MM.1S (cell line): ENCODE measurements at places on chromosomes 3 and 15.

DNA sequence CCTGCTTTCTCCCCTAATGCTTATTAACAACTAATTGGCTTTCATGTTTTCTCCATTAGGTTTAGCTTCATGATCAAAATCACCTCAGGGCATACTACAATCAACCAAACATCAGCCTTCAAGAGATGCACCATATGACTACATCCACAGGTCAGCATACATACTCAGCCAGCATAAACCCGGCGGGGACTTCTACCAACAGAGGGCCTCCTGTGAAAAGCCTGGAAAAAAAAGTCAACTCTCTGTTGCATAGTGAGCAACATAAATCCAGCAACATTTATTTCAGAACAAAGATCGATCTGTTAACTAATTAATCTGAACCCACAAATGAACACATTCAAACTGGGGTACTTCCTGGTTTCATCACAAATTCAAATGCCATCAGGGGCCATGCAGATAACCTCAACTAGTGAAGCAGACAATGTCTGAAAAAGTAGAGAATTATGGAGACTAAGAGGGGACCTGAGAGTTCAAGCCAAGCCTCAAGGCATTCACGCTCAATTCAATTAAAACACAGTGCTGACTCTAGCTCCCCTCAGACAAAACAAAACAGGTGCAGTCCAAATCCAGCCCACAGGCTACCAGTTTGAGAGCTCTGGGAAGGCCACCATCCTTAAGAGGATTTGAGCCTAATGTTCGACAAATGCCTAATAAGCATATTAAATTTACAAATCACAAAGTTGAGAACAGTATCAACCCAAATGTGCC is 124.5 kb downstream of the MAGI1 start:
- DNase-seq, result no peak

DNA sequence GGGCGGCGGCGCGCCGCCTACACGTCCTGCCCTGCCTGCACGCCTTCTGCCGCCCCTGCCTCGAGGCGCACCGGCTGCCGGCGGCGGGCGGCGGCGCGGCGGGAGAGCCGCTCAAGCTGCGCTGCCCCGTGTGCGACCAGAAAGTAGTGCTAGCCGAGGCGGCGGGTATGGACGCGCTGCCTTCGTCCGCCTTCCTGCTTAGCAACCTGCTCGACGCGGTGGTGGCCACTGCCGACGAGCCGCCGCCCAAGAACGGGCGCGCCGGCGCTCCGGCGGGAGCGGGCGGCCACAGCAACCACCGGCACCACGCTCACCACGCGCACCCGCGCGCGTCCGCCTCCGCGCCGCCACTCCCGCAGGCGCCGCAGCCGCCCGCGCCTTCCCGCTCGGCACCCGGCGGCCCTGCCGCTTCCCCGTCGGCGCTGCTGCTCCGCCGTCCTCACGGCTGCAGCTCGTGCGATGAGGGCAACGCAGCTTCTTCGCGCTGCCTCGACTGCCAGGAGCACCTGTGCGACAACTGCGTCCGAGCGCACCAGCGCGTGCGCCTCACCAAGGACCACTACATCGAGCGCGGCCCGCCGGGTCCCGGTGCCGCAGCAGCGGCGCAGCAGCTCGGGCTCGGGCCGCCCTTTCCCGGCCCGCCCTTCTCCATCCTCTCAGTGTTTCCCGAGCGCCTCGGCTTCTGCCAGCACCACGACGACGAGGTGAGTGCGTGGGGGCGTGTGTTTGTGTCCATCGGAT is 602 bp downstream of the TRIM71 start:
- no peak for DNase-seq

DNA sequence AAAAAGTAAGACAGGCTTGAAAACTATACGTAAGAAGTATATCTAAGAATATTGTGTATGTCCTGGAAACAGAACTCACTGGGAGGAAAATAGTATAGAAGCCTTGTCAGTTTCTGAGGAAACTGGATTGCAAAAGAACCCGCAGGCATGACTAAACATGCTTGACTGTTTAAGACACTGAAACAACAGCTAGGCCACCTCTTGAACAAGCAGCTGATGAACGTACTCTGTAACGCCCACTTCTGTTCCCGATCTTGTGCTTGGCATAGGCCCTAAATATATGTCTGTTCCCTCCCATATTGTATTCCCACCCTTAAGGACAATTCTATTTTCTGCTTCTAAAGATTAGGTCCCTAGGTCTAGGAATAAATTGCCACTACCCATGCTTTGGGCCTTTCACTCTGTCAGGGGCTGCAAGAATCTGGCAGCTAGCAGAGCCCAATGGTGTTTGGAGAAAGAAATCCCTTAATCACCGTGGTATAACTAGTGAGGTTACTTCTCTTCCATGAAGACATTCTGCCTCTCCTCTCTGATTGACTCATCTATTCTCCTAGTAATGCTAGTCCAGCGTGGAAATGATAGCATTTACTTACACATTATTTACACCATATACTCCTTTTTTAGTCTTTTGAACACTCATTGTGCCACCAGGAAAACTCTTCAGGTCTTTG is 46.2 kb downstream of the CD200 start:
- DNase-seq, result no peak

GRCh38 chr3:140911822-140912221 is 29.8 kb upstream of the SLC25A36 start:
- DNase-seq, result no peak

GRCh38 chr3:168249550-168250414 is 154.1 kb upstream of the GOLIM4 start:
- peak; percentile 91 for DNase-seq

DNA sequence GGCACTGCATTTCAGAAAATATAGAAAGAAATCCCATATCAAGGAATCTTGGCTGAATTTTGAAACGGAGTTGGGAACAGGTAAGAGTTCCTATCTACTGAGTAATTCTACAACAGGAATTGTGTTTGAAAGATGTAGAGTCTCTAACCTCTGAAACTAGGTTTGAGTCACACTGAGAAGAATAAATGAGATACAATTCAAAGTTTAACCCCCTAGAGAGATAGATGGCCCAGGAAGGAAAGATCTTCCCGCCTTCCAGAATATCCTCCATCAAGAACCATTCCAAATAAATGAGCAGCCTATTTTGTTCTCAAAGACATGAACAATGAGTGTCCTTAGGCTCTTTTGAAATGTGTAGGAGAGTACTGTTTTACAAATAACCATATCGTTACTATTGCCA is 2.9 kb upstream of the ANP32A start:
- DNase-seq, result no peak

GRCh38 chr3:55554634-55555425 is 67.7 kb upstream of the WNT5A start:
- DNase-seq, result no peak

DNA sequence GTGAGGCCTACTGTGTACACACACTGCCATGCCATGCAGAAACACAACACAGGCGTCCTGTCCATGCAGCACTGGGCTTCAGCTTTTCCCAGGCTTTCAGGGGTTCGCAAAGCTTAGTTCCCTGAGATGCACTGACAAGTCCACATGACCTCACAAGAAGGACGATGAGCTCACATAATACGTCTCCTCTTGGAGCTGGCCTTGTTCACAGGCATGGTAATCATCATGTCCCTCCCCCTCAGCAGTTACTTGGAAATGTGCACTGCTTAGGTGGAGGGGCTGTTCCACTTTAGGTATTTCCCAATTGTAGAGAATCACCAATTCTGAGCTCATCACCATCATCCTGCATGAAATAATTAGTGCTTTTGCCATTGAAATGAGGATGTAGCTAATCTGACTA is 308.8 kb downstream of the LRTM1 start:
- DNase-seq, result no peak

DNA sequence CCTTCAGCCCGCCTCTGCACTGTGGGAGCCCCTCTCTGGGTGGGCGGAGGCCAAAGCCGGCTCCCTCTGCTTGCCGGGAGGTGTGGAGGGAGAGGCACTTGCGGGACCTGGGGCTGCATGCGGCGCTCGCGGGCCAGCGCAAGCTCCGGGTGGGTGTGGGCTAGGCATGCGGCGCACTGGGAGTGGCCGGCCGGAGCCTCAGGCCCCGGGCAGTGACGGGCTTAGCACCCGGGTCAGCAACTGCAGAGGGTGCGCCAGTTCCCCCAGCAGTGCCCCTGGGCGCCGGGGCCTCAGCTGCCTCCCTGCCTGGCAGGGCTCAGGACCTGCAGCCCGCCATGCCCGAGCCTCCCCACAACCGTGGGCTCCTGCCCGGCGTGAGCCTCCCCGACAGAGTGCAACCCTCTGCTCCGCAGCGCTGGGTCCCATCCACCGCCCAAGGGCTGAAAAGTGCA is 98.9 kb upstream of the POU1F1 start:
- DNase-seq, result no peak

- peak; percentile 63 for DNase-seq
Measured at GRCh38 chr3:196837819-196838420, 29.8 kb upstream of the SENP5 start.

DNA sequence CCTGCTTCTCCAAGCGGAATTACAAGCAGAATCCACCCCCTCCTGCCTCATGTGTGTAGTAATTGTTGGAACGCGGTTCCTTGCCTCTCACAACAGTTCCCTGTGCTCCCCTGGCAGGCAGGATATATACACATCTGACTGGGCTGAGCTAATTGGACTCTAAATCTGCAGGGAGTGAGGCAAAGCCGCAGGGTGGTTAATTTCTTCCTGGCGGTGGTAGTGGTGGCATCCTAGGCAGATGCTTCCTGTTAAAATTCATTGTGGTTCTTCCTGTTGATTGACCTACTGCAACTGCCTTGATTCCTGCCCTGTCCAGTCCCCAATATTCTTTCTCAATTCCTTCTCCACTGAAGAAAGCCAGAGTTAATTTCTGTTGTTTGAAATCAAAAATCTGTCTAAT is 202.9 kb upstream of the PROK2 start:
- no peak for DNase-seq

- DNase-seq, result no peak
Measured at GRCh38 chr3:48405971-48406370, 23.9 kb downstream of the PLXNB1 start.

- DNase-seq, result no peak
Measured at GRCh38 chr3:48434591-48435222, 4.8 kb upstream of the PLXNB1 start.

GRCh38 chr15:58331560-58331912 is 100.3 kb upstream of the LIPC start:
- no peak for DNase-seq

DNA sequence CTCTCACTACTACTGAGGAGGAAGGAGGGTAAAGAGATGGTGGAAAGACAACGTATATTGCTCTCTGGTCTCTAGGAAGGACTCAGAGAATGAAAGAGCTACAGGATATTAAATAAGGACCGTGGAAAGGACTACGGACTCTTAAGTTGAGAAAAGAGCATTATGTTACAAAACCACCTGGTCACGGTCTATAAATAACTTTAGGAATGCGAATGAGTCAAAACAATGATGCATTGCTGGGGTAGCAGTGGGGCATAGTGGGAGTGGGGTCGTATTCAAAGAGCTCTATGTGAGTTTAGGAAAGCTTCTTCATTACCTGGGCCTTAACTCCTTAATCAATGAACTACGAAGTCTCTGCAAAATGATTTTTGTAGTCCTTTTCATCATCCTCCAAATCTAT is 295.7 kb upstream of the SOX14 start:
- DNase-seq, result no peak

DNA sequence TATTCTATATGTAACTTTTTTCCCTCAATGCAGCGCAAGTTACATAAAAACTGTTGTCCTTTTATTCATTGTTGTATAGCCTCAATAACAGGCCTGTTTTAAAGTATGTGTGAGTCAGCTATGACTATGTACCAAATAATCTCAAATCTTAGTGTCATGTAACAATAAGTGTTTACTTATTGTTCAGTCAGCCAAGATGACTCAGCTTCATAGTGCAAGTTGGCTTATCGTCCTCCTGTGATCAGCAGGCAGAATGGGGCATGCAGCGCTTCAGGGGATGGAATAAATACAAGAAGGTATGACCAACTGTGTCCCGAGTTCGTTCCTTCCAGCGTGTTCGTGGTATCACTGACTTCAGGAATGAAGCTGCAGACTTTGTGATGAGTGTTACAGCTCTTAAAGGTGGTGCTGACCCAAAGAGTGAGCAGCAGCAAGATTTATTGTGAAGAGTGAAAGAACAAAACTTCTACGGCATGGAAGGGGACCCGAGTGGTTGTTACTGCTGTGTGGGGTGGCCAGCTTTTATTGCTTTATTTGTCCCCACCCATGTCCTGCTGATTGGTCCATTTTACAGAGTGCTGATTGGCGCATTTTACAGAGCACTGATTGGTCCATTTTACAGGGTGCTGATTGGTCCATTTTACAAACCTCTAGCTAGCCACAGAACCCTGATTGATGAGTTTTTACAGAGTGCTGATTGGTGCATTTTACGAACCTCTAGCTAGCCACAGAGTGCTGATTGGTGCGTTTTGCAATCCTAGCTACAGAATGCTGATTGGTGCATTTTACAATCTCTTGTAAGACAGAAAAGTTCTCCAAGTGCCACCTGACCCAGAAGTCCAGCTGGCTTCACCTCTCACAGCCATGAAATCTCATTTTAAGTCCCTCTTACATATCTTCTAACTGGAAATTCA is 1016.0 kb downstream of the MCTP2 start:
- DNase-seq, result no peak

- DNase-seq, result no peak
Measured at GRCh38 chr3:143507735-143508580, 340.3 kb downstream of the SLC9A9 start.
